ENCODE measurements at places on chromosomes 6 and 20. TPM values are rescaled to one million over a fixed set of nuclear protein-coding genes. Genes with fewer than 3 reads are reported as not detected.

DNA sequence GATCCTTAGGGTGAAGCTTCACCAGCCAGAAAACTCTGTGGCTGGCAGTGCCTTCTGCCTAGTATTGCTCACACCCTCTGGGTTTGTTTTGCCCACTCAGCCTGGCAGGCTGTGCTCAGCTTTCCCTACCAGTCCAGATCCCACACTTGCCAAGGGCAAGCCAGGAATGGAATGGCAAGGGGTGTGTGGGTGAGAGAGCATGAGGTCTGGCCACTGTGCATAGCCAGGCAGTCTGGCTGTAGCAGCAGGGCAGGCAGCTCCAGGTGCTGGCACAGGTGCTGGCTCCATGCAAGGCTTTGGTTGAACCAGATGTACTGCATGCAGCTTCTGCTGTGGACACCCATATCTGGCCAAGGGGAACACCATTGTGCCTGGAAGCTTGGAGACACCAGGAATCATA, 1720.3 kb downstream of the HACE1 start:
- no peak for DNase-seq

DNA sequence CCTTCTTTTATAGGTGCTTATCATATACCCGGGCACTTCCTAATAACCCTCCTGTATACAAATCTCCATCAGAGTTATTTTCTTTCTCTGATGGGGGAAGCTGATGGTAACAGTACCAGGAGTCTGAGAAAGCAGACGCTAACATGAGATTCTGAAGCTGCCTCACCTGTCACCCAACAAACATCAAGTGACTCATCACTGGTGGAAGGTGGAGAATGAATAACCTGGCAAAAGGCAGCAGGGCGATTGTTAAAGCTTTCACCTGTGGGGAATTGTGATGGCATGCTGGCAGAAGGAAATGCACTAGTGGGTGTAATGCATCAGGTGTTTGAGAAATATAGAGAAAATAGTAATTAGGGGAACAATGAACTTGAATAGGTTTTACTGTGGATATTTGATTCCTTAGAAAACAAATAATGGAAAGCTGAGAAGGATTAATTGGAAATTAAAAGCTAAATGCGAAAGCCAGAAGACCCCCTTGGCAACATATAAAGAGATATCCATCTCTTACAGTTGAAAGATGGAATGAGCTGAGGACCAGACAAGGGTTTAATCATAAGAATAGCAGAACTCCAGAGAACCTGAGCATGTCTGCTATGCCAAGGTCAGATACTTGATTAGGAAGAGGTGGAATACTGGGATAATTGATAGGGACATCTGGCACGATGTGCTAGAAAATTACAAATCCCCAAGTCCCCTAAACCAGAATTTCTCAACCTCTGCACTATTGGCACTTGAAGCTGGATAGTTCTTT, 517.1 kb downstream of the PKHD1 start:
- no peak for DNase-seq

DNA sequence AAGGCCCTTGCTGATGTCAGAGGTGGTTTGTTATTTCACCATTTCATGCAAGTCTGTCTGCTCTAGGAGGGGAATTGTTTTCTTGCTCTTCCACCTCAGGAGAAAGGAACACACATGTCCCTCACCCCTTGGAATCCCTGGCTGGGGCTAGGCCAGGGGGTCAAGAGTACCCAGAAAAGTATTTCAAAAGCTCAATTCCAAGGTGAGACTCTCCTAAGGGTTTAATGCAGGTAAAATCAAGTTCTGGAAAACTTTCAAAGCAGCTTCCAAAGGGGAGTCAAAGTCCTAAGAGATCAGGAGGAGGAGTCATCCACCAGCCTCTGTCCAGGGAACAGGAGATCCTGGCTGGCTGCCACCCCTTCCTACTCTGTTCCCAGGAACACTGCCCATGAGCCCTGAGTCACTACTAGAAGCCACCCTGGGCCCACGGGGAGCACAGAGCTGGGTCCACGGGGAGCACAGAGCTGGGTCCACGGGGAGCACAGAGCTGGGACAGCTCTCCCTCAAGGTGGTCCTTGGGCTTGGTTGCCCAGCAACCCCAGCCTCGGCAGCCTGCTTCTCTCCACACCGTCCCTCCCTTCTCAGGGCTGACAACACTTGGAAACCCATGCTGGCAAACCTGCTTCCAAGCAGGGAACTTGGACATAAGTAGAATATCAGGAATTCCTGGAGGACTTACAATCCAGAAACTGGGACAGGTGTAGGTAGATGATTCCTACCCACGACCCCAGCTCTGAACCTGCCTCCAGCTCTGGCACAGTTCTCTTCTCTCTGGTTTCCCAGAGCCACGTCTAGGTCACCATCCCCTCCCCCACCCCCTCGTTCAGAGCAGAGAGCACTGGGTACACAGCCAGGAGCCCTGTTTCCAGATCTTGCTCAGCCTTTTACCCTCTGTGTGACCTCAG, 35.3 kb upstream of the CDKN1A start:
- DNase-seq, result peak; percentile 92

DNA sequence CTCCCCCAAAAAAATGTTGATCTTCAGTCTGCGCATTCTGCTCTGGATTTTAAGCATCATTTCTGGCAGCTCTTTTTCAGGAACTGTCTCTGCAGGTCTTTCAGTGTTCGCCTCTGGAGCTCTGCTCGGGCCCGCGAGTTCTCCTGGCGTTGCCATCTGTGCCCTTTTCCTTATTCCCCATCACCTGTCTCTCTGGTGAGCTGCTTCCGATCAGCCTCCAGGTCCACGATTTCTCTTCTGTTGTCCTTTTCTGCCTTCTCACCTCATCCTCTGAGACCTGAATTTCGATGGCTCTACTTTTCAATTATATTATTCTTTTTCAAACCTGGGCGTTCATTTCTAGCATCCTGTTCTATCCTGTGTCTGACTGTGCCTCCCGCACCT, 590 bp upstream of the MAP1LC3A start:
- DNase-seq, result no peak

NINL gene
- 5.0 TPM for total RNA-seq

JPH2 gene
- 5.6 TPM for total RNA-seq

ERVFRD-1 gene
- 0.13 TPM for total RNA-seq

SEL1L2 gene
- not detected for total RNA-seq

All from mesenteric fat pad (tissue), 1 donor.